ENCODE measurements at places on chromosomes 3 and 15.
A peak's percentile ranks its signal among the peaks of the same experiment; 100 is the strongest.

DNA sequence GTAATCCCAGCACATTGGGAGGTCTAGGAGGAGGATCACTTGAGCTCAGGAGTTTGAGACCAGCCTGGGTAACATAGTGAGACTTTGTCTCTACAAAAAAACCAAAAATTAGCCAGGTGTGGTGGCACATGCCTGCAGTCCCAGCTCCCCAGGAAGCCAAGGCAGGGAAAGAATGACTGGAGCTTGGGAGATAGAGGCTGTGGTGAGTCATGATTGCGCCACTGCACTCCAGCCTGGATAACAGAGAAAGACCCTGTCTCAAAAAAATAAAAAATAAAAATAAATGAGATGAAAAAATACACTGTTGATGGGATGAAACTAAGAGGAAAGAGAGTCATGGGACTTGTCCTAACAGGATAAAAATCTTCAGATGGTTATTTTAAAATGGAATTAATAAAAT, 137.6 kb downstream of the IMPG2 start:
- no peak for DNase-seq

DNA sequence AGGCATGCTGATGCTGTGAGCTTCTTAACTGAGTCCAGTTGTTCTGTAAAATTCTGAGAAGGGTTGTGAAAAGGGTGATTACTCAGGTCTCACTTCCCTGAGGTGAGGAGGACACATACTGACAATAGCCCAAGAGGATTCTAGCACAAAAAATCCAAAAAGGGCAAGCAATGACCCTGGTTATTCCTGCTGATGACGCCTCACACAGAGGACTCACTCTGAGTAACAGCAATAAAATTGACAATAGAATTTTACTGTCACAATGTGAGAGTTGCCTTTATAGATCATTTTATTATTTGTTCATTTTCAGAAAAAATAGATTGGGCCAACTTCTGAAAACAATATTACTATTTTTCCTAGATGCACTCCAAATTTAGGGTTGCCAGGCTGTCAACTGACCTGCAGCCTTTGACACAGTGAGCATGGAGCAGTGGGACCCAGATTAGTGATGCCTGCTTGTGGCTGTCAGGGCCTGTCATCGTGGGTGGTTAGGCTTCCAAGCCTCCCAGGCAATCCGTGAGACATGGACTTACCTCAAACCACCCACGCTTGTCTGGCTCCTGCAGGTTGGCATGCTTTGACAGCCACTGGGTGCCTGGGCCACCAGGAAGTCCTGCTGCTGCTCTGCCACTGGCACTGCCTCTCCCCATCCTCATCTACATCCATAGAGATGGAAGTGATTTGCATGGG, 396.0 kb upstream of the THBS1 start:
- no peak for DNase-seq

GRCh38 chr3:134463676-134464063, 22.1 kb downstream of the ANAPC13 start:
- no peak for DNase-seq

- no peak for DNase-seq
Observed at GRCh38 chr15:49242820-49243219, 72.8 kb downstream of the GALK2 start.

GRCh38 chr3:9946112-9947024, 5.8 kb downstream of the PRRT3 start:
- DNase-seq, result peak; percentile 81

- no peak for DNase-seq
Observed at GRCh38 chr3:159907828-159908227, 80.8 kb upstream of the IL12A start.

DNA sequence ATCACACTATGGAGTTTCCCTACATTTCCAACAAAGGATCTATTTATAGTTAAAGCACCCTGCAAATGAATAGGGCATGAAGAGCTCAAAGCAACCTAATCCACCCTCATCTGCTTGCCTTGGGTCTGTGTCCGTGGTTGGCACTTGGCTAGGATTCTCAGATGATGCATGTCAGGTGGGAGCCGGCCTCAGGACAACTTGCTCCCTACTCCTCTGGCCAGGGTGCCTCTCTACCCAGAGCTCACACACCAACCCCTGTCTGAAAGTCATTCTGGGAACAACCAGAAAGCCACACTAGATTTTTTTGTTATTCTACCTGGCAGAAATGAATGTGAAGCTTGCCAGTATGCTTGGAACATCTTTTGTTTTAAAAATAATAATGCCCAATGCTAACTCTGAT, 13.2 kb downstream of the ARHGEF3 start:
- peak; percentile 68 for DNase-seq

DNA sequence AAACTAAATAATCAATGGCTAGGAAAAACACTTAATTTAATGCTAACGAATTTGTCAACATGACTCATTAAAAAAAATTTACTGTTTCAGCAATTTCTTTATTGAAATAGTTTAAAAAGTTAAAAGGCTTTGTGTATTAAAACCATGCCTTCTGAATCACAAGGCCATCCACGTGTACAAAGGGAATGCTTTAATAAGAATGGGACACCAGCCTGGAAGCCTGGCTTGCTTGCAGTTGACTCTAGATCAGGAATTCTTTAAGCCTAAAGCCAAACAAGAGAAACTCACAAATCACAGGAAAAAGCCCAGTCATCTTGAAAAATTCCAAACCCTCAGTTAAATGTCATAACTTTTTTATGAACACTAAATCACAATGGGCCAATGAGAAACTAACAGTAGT, 137.6 kb downstream of the PEAK1 start:
- no peak for DNase-seq

DNA sequence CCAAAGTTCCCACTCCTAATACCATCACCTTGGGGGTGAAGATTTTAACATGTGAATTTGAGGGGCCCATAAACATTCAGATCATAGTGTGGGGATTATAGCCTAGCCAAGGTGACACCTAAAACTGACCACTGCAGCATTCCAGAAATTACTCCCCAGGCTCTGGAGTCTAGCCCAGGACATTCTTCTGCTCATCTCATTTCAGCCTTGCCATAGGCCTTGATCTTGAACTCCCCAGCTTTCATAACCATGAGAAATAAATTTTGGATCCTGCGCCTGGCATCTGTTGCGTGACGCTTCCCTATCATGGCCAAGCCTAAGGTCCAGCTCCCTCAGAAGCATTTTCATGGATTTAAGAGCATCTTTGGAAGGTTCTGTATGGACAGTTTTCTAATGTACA, 502.9 kb upstream of the THBS1 start:
- DNase-seq, result no peak

GRCh38 chr3:18301781-18302180, 123.4 kb downstream of the SATB1 start:
- no peak for DNase-seq

DNA sequence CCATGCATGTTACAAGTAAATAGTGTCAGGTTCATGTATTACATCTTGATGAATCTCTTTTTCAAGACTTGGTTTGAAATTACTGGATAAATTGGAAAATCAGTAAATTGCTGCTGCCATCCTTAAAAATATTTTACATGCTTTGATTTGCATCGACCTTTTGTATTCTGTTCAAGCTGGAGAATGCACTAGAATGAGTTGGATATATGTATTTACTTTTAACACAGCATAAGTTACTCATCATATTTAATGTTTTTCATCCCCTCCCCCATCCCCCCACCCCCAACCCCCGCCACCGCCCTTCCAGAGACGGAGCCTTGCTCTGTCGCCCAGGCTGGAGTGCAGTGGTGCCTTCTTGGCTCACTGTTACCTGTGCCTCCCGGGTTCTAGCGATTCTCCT, 16.8 kb downstream of the UBE2E1 start:
- no peak for DNase-seq

DNA sequence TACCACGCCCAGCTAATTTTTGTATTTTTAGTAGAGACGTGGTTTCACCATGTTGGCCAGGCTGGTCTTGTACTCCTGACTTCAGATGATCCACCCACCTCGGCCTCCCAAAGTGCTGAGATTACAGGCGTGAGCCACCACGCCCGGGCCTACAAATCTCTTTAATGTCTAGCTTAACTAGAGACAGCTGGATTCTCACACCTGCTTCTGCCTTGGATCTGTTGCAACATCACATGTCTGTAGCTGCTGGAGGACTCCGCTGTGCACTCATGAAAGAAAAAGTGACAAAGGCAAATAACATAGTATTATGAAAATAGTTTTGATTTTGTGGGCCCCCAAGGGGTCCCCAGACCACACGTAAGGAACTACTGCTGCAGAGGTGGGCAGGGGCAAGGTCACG, 85.9 kb downstream of the NCEH1 start:
- DNase-seq, result no peak

DNA sequence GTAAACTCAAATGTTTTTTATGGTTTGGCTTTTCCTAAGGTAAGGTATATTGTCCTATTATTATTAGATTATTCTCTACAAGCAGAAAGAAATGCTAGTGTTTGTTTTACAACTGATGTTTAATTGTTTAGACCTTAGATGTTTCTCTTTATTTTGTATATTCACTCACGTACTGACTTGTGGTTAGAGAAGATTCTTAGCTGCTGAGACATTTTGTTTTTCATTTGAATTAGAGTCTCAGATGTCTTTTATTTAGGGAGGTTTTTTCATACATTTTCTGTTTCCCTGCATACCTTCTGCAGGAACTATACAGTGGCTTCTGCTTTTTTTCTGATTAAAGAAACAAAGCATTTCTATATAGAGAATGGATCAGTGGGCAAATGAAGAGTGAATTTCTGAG, 110.9 kb downstream of the MYRIP start:
- DNase-seq, result no peak

- no peak for DNase-seq
Observed at GRCh38 chr15:29910068-29910467, 87.8 kb upstream of the TJP1 start.

- DNase-seq, result peak; percentile 14
Observed at GRCh38 chr3:100103558-100104441, 10.5 kb downstream of the FILIP1L start.

DNA sequence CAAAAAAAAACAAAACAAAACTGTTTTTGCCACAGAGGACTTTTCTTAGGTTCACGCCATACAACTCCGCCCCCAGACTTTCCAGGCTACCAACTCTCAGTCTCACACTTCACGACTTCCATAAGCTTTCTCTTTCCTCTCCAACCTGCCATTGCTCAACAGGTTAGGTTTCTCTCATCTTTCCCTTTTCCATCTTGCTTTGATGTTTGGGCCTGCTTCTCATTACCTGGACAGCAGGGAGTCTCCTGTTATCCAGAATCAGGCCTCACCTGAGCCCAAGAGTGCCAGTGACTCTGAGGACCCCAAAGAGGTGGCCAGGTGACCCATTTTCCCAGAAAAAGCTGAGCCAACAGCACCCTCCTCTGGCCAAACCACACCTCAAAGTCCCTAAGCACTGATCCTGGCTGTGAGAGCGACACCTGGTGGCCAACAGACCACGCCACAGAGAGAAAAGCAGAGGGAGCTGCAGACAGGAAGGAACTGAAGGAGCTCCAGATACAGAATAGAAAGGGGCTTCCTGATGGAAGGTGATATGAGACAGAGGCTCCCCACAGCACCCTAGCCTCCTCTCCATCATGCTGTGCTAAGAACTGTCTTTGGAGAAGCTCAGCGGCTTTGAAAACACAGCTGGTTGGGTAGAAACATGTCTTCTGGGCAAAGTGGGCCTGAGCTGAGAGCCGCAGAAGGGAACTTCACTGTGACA, 4.0 kb downstream of the CCDC51 start:
- DNase-seq, result peak; percentile 89

- DNase-seq, result no peak
Observed at GRCh38 chr3:124291008-124291407, 299.1 kb upstream of the ROPN1 start.

DNA sequence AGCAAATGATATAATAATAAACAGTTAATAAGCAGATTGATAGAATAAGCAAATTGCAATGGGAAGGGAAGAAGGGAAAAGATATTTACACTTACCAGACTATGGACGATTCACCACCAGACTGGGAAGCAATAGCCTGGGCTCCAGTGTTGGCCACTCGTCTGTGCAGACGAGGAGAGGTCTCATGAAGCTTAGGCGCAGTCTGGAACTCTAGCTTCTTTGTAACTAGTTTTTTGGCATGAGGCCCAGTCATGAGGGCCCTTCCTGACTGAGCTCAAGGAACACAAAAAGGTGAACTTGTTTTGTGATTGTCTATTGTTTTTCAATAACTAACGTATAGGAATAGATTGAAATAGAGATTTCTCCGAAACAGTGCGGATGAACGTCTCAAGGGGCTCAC, 63.3 kb upstream of the GATM start:
- DNase-seq, result no peak

DNA sequence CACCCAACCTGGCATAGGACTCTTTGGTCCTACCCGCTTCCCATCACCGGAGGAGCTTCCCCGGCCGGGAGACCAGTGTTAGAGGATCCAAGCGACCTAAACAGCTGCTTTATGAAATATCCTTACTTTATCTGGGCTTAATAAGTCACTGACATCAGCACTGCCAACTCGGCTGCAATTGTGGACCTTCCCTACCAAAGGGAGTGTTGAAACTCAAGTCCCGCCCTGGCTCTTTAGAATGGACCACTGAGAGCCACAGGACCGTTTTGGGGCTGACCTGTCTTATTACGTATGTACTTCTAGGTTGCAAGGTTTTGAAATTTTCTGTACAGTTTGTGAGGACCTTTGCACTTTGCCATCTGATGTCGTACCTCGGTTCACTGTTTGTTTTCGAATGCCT, 761.2 kb upstream of the LMCD1 start:
- DNase-seq, result no peak

GRCh38 chr15:66001717-66002426, 132.6 kb downstream of the RAB11A start:
- DNase-seq, result no peak

DNA sequence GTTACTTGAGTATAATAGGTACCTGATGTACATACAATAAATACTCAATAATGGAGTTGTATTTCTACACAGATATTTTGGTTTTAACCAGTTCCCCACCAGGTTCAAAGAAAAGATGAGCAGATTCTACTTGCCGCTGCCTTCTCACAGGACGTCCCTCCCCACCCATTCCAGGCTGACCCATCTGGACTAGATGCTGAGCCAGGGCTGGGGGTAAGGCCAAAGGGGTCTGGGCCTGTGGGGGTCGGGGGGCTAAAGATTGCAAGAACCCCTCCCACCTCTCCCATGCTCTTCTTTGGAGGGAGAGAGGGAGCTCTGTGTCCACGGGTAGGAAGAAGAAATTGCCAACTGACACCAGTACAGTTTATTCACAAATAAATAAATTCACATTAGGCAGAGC, 1.5 kb downstream of the MESP1 start:
- DNase-seq, result no peak

DNA sequence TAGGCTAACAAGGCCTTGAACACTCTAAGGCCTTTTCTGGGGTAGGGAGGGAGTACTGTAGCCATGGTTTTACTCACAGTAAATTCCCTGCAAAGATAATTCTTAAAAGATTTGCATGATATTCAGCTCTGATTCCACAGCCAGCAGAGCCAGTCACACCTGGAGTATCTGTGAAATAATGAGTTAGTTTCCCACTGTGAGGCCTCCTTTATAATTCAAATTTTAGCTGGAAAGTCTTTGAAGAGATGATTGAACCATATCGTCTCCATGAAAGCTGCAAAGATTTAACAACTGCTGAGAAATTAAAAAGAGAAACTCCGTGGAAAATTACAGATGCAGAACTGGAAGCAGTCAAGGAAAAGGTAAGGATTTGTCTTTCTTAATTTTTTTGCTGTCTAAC, 32.3 kb upstream of the DUT start:
- DNase-seq, result no peak
